Stimulated activated CD8-positive, alpha-beta memory T cell treated with anti-CD3 and anti-CD28 coated beads, Interleukin-4, amount 100 ng/mL, for 1 hour (primary cell): ENCODE measurements at places on chromosomes 3 and 15.

DNA sequence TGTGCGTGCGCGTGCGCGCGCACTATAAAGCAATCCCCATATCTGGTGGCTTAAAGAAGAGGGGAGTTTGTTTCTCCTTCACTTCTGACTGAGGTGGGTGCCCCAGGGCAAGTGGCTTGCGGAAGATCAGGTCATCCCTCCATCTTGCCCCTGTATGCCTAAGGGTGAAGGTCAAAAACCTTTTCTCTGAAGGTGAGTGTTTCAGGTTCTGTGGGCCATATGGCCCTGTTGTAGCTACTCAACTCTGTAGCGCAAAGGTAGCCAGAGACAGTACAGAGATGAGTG is 5.5 kb downstream of the ABTB1 start:
- no peak for DNase-seq

GRCh38 chr3:15647611-15648167 is 46.1 kb downstream of the BTD start:
- no peak for DNase-seq

DNA sequence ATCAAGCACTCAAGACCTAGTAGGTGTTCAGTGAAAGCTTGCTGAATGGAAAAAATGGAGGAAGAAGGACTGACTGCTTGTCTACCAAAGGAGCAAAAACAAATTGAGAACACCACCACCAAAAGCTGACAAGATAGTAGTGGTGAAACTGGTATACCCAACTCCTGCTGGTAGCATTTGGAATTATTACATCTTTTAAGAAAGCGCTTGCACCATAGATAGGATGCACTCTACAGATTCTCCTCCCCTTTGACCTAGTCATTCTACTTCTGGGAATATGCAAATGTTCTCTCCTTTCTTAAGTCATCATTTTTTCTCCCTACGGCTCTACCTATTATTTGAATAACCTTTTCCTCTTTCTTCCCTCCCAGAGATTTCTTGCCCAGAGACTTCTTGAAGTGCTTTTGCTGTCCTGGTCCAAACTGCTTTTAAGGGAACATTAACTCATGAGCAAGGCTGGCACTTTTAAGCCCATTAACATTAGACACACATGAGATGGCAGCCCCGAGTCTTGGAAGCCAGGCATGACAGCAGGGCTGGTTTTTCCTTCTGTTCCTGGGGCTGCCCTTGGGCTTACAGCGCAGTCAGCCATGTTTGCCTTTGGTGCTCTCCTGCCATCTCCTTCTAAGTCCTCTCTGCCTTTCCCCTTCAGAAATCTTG is 75.0 kb upstream of the TLE3 start:
- no peak for DNase-seq

- no peak for DNase-seq
Measured at GRCh38 chr3:177512945-177513814, 315.9 kb upstream of the TBL1XR1 start.

DNA sequence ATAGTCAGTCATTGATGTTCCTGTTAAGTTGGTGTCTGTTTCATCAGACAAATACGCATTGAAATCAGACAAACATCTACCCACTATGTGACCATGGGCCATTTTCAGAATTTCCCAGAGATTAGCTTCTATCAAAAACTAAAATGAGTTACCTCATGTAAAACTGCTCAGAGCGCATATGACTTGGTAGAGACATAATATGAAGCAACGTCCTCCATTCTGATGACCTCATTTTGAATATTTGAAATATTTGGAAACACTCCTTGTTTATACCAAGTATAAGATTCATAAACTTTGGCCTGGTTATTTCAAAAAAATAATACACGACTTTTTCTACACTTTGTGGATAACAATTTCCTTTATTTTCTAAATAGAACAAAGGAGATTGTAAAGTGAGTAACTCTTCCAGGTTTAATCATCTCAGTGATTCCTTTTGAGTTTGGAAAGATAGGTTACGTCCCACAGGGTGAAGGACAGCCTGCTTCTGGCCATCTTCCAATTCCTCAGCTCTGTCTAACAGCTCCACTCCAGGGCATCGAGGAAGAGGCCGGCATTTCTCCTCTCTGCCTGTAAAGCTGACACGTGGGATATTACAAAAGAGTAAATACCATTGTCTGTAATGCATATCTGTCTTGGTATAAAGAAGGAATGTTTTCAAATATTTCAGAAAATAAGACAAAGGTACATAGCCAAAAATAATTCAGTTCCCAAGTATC is 122.6 kb downstream of the CADM2 start:
- no peak for DNase-seq

GRCh38 chr3:17329927-17330326 is 412.5 kb downstream of the TBC1D5 start:
- DNase-seq, result no peak
